Renal cortical epithelial cell (primary cell): ENCODE measurements at places on chromosomes 1 and 21.

- no peak for DNase-seq
Measured at GRCh38 chr1:42336978-42337377, 1.9 kb upstream of the FOXJ3 start.

DNA sequence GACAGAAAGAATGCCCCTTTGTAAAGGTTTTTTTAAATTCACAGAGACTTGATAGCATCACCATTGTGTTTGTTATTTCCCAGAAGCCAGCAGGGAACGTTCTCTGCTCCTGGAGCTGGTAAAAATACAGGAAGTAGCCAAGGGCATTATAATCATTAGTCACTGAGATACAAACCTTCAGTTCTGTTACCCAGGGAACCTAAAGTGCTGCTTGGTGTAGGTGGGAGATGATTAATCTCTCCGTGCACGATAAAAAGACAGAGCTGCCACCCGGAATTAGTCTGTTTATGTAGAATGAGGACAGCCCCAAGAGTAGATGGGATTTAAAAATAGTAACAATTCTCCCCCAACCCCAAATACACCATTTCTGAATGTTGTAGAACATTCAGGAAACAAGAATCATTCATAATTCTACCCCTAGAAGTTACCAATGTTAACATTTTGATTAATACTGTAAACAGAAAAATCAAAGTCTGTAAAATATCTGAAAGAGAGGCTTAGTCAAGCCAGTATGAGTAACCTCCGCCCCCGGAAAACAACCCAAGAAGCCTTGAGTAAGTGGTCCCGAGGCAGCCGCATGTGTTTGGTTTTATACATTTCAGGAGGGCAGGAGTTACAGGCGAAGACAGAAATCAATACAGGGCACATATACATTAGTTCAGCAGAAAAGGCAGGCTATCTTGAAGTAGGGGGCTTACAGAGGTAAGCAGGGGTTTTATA lies 45.3 kb upstream of the CTBS start:
- DNase-seq, result peak; percentile 95

DNA sequence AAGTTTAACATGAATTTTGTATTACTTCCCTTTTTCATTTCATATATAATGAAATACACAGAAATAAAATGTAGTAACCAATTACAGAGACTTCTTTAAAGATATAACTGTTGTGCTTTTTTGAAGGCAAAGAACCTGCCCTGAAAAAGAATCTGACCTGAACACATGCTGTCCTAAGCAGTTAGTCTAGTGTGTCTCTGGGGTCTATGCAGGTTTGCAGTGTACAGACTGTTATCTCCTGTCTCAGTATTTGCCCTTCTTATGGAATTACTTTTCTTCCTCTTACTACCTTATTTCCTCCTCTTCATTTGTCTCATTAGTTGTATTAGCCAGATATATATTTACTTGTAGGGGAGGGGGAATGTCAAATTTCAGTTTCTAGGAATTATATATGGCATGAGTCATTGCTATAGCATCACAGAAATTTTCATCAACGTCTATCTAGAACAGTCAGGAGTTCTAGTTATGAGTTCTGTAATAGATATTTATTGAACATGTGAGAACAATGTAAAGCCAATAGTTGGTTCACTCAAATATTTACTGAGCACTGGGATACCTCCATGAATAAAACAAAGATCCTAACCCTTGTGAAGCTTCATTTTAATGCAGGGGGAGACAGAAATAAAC lies 28.4 kb upstream of the PLEKHO1 start:
- DNase-seq, result no peak

DNA sequence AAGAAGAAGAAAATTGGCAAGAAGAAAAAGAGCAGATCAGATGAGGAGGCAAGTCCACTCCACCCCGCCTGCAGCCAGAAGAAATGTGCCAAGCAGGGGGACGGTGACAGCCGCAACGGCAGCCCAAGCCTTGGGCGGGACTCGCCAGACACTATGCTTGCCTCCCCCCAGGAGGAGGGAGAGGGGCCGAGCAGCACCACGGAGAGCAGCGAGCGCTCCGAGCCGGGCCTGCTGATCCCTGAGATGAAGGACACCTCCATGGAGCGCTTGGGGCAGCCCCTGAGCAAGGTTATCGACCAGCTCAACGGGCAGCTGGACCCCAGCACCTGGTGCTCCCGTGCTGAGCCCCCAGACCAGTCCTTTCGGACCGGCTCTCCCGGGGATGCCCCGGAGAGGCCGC lies 9.0 kb upstream of the SLC25A34 start:
- DNase-seq, result no peak

GRCh38 chr21:34690041-34690792 lies 21.4 kb downstream of the CLIC6 start:
- peak; percentile 62 for DNase-seq

DNA sequence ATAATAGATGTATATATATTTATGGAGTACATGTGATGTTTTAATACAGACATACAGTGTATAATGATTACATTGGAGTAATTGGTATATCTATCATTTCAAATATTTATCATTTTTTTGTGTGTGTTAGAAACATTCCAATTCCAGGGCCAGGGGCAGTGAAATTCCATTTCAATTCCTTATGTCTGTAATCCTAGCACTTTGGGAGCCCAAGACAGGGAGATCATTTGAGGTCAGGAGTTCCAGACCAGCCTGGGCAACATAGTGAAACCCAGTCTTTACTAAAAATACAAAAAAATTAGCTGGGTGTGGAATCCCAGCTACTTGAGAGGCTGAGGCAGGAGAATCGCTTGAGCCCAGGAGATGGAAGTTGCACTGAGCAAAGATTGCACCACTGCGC lies 30.4 kb upstream of the PDC start:
- DNase-seq, result no peak

DNA sequence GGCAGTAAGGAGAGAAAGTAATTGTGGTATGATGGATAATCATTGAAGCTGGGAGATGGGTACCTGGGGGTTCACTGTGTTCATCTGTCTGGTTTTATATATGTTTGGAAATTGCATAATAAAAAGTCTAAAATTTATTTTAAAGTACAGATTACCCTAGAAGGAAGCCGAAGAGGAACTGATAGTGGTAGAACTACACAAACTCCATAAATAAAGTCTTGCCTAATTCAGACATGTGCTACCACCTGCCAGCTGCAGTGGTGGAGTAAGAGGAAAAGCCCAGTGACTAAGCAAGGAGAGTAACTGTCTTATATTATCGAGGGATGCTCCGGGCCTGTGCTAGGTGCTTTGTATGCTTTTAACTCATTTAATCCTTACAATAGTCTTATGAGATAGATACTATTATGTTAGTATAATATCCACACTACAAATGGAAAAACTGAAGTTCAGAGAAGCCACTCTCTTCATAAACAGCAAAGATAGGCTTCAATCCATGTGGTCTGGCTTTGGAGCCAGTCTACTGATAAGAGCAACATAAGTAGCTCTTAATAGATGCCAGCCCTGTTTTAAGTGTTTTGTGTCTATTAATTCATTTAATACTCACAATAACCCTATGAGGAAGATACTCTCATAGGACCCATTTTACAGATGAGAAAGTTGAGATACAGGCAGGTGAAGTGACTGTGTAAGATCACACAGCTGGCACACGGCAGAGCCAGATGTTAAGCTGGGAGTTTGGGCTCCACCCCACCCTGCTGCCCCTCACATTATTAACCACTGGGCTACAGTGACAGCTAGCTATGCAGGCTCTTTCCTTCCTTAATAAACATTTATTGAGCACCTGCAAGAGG lies 56.8 kb upstream of the HNRNPU start:
- DNase-seq, result no peak

DNA sequence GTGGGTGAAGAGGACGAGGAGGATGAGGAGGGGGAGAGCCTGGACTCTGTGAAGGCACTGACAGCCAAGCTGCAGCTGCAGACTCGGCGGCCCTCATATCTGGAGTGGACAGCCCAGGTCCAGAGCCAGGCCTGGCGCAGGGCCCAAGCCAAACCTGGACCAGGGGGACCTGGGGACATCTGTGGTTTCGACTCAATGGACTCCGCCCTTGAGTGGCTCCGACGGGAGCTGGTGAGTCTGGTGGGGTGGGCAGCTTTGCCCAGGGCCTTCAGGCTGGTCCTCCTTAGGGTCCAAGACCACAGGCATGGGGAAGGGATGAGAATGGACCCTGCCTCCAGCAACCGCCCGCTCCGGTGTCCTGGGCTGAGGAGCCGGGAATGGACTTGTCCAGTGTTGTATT lies 430 bp downstream of the FAM167B start:
- no peak for DNase-seq
